ENCODE measurements at places on chromosomes 1 and 21.
A peak's percentile ranks its signal among the peaks of the same experiment; 100 is the strongest.

DNA sequence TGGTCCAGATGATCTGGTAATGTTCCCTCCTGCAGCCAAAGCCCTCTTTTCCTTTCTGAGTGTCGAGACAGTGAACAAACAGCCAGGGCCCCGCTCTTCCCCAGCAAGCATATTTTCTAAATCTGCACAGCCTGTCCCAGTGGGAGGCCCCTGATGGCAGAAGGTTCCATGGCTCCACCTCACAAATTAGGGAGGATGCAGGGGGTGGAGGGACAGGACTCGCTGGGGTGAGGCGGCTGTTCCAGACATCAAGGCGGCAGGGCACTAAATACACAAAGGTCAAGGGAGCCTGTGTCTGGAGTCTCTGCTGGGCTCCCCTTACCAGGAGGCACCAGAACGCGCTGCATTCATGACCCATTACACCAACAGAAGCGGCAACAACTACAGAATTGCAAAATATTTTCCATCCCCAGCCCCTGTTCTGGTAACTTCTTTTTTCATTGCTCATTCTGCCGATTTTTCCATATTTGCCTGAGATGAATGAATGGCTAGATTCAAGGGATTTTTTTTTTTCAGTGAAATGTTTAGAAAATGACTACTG lies 27.0 kb upstream of the PRELP start:
- DNase-seq = no peak

DNA sequence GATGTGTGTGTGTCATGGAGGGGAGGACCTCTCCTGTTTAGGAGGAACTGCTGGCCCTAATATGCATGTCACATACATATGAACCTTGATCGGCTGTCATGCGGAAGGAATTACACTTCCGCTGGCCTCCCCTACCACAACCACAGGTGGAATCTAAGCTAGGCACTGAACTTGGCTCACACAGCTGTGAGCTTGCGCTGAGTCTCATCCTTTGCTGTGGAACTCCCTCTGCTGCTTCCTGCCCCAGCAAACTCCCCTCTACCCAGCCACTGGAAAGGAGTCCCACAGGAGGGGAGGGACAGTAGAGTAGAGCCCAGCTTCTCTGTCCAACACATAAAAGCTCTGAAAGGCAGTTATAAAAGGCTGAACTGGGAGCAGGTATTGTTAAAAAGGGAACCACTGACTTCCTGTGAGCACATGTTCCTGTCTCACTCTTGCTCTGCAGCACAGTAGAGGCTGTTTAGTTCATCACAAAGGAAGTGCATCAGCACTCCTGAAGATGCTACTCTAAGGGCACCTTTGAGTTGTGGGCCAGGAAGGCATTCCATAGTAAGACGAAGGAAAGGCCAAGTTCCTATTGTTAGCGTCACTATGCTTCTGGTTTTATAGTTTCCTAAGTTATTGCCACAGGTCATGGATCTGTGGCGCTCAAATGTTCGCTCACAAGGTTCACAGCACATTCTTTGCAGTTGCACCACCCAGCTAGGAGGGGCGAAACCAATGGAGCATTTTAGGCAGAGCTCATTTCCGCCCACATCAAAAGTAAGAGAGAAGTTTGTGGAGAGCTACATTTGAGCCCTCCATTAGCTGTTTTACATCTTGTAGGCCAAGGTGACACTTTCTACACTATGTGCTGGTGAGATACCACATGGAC lies 17.7 kb upstream of the PTPRC start:
- DNase-seq = no peak

GRCh38 chr1:238961790-238962189 lies 424.6 kb upstream of the CHRM3 start:
- no peak for DNase-seq

DNA sequence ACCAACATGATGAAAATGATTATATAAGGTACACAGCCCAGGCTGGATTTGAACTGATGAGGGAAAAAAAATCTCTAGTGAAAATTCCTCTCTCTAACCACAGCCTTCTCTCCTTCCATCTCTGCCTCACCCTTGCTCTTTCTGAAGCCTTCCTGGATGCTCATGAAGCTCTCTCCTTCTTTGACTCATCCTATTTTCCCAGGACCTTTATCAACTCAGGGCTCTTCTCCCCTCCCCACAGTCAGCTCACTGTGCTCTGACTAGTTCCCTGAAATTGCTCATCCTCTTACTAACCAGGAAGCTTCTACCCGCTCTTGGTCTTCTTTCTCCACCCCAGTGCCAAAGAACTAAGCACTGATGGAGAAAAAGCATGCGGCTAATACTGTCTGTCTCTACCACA lies 46.4 kb upstream of the ERG start:
- no peak for DNase-seq

GRCh38 chr1:2526824-2527555 lies 594 bp upstream of the PANK4 start:
- DNase-seq = no peak

GRCh38 chr1:195193134-195193533 lies 1415.1 kb downstream of the KCNT2 start:
- no peak for DNase-seq

GRCh38 chr1:54357967-54358366 lies 48.2 kb downstream of the SSBP3 start:
- DNase-seq = no peak

DNA sequence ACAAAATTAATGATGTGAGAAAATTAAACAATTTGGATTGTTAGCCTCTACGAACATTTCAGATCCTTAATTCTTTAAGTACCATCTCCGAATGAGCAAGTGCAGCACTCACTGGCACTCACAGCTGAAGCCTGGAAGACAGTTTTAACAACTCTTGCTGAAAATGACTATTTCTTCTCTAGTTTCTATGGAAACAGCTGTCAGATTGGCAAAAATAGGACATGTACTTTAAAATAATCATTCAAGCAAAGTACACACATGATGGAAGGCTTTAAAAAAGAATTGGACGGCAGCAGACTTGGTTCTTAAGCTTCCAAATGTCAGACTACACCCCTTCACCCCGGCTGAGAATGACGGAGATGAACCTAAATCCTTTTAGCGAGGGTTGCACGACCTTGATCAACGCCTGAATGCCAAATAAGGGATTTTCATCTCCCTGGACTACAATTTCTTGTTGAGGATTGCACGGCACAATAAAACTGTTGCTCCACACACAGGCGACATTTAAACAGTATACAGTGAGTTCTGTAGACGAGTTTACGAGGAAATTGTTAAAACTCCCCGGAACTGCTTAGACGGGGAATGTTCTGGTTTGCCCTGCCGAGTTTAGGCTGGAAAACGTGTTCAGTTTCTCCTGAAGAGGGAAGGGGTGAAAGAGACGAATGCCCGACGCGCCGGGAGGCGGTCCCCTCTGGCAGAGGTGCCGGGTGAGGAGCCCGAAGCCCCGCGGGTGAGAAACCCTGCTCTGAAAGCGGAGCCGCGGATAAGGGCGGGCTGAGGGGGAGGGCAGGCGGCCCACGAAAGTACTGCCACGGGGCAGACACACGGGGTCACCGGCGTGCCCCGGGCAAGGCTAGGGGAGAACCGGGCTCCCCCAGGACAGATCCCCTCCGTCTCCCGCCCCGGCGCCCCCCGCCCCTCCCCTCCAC lies 671 bp downstream of the OMA1 start:
- peak; percentile 55 for DNase-seq

- DNase-seq = no peak
Measured at GRCh38 chr1:230208619-230209261, 141.7 kb downstream of the GALNT2 start.

DNA sequence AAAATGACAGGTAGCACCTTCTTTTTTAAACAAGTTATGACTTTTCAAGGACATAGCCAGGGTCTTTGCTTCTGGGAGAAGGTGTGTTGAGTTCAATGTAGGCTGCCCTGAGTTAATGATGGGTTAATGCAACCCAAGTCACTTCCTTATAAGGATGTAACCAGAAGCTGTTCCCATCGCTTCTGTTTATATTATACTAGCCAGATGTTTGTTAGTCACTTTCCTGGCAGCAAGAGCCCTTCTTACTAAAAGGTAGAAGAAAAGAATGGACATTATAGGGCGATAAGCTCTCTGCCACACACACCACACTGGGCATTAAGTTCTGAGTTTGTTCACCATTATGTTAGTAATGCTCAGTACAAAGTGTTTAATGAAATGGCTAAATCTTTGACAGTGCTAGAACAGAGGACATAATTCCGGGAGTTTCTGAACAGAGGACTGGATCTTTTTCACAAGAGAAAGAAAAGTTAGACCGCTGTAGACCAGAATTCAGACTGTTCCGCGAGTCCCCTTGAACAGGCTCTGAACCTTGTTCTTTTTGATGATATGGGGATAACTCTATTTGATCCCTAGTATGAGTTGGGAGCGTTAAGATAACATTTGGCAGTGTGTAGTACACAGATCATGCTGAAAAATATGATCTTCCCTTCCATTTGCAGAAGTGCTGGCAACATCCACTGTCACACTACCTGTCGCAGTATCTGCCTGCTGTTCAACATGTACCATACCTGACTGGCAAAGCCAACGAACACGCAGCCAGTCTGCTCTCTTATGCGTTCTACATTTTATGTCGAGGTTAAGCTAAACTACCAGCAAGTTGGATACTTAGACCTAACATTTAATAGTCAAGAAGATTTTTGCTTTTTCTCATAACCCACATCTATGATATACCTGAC lies 41.0 kb downstream of the DEGS1 start:
- DNase-seq = no peak

GRCh38 chr1:200738327-200738948 lies at the start of gene CAMSAP2:
Gene CAMSAP2 (plus strand): TSS chr1:200738893. CDS start chr1:200739828, 935 bp downstream.
- peak; percentile 51 for DNase-seq

GRCh38 chr1:229762891-229763290 lies 136.8 kb downstream of the URB2 start:
- DNase-seq = no peak

DNA sequence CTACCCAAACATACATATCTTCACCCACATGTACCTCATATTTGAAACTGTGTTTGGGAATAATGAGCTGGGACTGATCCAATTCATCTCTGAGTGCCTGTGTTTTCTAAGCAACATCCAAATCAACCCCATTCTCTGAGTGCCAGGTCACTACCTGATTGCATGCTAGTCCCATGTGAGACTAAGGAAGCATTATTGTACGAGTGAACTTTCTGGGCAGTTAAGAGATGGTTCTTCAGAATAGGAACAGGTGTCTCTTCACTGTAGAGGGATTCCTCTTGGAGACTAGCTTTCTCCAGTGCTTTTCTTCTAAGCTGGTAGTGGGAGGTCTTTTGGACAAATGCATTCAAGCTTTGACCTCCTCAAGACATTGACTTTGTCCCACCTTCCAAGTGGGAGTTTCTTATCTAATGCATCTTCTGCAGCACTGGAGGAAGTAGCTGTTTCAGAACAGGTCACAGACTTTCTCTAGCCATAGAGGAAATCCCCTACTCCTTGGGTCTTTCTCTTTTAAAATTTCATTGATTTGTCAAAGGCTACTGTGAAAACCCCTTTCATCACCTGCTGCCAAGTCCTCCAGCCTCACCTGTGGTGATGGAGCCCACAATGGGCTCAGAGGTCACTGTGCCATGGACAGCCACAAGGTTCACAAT lies 172.0 kb upstream of the KIAA0040 start:
- no peak for DNase-seq

- DNase-seq = peak; percentile 26
Measured at GRCh38 chr21:41879190-41879998, at the start of gene PRDM15. Gene PRDM15 (minus strand): TSS chr21:41879344. CDS start chr21:41860363, 18,981 bp downstream.

GRCh38 chr1:191290441-191290840 lies 812.8 kb upstream of the BRINP3 start:
- DNase-seq = no peak

Measured in HS-27A (cell line).